ENCODE measurements at places on chromosomes 1 and 21.
A peak's percentile ranks its signal among the peaks of the same experiment; 100 is the strongest.

- no peak for DNase-seq
These were observed 13.8 kb downstream of the SLC35E2B start for GRCh38 chr1:1678581-1679380.

GRCh38 chr1:173249349-173249748, 42.2 kb upstream of the TNFSF4 start:
- no peak for DNase-seq

GRCh38 chr21:38825269-38825668, 19.5 kb downstream of the ETS2 start:
- DNase-seq: no peak

DNA sequence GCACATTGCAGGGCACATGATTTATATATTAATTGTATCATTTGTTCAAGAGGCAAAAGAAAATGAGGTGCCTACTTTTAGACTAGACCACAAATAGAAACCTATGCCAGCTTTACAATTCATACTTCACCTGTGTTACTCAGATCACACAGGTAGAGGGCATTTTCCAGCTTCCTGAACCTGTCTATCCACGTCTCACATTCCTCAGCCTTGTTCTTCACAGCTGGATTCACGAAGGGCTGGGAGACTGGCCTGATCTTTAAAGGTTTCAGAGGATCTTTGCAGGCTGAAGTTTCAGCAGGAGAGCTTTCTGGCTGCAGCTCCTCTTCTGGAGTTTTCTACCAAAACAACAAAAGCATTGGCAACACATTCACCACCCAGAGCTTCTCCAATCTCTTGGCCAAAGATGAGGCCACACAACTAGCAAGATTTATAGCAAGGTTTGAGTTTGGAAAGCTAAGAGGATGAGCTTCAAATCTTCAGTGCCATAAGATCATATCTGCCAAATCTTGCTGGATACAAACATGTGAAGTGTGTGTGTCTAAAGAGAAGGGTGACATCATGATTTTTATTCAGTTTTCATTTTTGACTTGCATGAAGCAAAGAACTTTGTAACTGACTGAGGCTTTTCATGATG, 71.0 kb upstream of the CYP2J2 start:
- no peak for DNase-seq

GRCh38 chr1:93878501-93878888, 511 bp downstream of the DNTTIP2 start:
- peak; percentile 8 for DNase-seq

DNA sequence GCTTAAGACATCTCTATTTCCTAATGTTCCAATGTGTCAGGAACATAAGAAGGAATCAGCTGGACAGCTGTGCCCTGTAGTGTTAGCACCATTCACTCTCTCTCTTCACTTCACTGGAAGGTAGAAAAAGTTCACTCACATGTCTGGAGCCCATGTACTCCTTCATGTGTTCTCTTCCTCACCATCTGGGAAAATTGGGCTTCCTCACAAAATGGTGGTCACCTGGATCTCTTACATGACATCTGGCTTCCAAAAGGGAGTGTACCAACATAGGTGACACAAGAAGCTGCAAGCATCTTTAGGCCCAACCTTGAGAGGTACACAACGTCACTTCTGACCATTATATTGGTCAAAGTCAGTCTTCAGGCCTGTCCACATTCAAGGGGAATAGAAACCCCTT, 882.6 kb downstream of the LTN1 start:
- DNase-seq: no peak

DNA sequence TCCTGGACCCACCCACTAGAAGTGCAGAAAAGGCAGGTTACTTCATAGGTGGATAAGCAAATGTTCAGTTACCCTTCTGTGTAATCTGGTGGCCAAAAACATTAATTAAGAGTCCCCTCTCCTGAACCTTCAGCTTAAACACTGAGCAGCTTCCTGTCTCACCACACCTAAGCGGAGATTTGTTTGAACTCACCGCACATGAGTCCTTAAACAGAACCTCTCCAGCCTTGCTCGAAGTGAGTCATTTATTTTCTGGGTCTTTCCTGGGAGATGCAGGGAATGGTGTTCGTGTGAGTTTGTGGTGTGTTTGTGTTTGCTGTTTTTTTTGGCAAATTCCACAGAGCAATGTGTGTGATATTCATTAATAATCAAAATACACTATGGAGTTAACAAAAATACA, 7.6 kb upstream of the FNBP1L start:
- no peak for DNase-seq

DNA sequence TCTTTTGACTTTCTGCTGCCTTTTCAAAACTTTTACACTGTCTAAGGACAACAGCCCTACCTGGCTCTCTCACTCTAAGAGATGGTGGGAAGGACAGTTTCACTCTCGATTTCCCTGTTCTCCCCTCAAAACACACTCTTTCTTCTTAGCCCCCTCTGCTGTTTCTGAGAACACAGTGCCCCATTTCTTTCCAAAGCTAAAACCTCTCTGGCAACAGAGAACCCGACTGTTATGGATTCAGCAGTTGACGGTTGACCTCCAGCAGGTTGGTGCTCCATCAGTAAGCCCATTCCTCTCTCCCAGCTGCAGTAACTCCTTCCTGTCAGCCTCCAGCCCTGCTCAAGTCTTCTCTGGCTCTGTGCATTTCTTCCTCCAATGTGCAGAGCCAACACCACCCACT, 88.2 kb upstream of the ABCD3 start:
- DNase-seq: no peak

GRCh38 chr1:217896490-217896889, 265.3 kb downstream of the SPATA17 start:
- DNase-seq: no peak

DNA sequence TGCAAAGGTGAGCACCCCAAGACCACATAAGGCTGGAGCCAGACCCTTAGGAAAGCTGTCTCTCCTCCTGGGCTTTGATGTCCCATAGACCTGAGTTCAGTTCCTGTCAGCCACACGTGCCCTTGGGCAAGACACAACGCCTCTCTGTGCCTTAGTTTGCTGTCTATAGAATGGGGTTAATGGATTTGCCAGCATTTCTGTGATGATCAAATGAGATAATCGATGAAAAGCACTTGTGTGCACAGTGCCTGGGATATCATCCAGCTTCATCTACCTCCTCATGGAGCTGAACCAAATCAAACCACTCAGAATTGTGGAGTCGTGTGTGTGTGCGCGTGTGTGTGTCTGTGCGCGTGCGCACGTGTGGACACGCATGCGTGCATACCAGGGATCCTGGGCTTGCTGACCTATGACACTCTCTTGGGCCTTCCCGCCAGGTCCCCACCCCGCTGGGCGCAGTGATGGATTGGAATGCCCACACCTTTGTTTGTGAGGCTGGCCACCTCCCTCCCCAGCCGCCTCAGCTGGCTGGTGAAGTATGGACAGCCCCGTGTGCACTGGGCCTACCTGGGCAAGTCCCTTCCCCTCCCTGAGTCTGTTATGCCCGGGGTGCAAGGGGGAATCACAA, 5.2 kb downstream of the TTC22 start:
- DNase-seq: no peak
